Activated CD8-positive, alpha-beta memory T cell treated with anti-CD3 and anti-CD28 coated beads, Interleukin-2, amount 50 U/mL, for 4 hours (primary cell): ENCODE measurements at places on chromosomes 5 and 9.

DNA sequence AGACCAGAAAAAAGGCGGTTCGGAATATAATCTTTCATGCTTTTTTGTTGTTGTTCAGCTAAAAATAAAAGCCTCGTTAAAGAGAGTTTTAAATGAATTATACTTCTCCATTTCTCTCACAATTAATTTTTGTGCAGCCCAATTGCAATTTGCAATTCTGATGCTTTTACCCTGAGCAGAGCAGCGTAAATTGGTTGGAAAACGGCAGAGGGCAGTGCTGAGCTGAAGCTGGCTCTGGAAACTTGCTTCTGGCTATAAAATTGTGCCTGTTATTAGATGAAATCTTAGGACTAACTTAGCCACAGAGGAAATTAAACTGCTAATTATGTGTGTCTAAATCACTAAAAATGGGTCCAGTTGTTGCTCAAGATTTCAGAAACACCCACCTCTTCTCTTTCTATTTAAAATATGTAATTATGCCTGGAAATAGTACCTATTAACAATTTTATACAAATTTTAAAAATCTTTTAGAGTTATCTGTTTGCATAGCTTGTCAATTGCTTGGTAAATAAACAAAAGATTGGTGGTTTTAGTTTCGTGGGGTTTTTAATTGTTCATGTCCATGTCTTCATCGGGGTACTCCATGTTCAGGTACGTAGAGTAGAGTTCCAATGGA is 441.8 kb upstream of the TLE4 start:
- DNase-seq: no peak

- no peak for DNase-seq
Observed at GRCh38 chr5:5018578-5018970, 121.6 kb upstream of the ADAMTS16 start.

- no peak for DNase-seq
Observed at GRCh38 chr5:55708732-55709131, 3.4 kb downstream of the SLC38A9 start.

GRCh38 chr5:142063376-142063775 is 45.2 kb upstream of the NDFIP1 start:
- no peak for DNase-seq

DNA sequence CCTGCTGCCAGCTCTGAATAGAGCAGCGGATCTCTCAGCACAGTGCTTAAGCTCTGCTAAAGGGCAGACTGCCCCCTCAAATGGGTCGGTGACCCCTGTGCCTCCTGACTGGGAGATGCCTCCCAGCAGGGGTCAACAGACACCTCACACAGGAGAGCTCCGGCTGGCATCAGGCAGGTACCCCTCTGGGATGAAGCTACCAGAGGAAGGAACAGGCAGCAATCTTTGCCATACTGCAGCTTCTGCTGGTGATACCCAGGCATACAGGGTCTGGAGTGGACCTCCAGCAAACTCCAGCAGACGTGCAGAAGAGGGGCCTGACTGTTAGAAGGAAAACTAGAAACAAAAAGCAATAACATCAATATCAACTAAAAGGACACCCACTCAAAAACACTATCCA is 131.6 kb downstream of the TMEM232 start:
- DNase-seq: no peak

GRCh38 chr5:174134545-174134944 is 89.0 kb downstream of the NSG2 start:
- DNase-seq: no peak

DNA sequence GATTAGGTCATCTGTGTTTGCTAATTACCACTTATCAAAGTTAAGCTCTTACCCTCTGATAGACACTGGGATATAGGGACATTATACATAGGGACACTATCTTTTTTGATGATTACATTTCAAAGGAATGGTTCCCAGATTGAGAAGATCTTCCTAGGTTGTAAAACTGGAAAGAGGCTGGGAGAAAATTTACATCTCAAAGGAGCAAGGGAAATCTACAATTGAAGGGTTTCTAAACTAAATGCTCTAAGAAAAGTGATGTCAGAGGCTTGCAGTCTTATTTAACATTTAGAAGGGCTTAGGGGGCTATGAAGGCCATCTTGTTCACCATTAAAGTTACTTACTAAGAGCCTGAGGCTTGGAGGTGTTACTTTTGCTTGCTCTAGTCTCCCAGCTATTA is 242.8 kb downstream of the PRR16 start:
- DNase-seq: no peak

GRCh38 chr5:66554884-66555283 is 41.3 kb upstream of the MAST4 start:
- DNase-seq: no peak

DNA sequence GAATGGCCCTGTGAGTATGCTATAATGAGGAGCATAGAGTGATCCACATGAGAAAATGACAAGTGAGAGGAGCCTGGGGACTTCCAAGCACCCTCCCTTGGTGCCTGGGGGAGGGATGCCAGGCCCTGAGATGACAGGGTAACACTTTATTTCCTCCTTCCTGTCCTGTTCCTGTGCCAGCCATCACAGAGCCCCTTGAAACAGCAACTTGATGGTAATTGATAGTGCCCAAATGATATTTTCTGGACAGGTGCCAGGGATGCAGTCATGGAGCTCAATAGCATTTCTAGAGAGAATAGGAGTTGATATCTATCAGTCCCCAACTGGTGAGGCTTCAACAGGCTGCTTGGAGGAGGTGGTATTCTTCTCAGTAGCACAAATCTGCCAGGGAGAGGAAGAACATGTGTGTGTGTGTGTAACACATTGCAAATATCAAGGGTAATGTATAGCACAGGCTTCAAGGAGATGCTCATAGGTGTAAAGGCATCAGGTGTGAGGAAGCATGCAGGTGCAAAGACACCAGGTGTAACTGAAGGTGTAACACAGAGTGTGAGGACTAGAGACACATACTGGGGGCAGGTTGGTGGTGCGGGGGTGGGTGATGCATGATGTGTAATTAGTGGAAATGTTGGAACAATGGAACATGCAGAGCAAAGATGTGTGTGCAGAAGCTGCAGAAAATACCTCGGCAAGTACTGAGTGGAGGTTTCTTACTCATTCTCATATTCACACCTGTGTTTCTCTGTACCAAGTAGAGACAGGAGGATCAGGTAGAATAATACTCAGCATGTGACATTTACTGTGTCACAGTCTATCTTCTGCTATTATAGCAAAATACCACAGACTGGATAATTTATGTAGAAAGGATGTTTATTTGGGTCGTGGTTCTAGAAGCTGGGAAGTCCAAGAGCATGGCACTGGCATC is 18.1 kb upstream of the WWC1 start:
- DNase-seq: no peak

DNA sequence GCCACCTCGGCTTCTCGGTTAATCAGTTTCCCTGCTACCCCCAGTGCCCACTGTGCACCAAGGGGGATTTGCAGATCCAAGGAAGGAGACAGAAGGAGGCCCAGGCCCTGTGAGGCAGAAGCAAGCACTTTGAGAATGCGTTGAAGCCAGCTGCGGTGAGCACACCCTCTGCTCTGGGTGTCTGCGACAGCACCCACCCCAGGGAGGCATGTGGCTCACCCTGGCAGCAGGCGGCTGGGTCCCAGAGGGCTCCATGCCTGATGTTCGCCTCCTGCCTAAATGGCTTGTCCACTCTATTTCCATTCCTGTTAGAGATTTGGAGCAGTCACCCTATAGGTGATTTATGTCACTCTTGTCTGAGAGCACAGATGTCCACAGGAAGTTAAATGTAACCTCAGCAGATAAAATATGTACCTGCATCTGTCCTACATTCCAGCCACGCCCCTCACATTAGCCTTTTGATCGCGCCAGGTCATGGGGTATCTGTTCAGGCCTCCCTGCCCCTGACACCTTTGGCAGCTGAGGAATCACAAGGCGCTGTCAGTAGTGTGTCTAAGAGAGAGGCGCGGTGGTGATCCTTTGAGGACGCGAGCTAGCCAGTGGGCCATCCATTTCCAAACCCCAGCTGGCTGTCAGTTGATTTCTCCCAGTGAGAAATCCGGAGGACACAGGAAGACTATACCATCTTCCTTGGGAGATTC is 28.1 kb downstream of the PTGES2 start:
- no peak for DNase-seq

DNA sequence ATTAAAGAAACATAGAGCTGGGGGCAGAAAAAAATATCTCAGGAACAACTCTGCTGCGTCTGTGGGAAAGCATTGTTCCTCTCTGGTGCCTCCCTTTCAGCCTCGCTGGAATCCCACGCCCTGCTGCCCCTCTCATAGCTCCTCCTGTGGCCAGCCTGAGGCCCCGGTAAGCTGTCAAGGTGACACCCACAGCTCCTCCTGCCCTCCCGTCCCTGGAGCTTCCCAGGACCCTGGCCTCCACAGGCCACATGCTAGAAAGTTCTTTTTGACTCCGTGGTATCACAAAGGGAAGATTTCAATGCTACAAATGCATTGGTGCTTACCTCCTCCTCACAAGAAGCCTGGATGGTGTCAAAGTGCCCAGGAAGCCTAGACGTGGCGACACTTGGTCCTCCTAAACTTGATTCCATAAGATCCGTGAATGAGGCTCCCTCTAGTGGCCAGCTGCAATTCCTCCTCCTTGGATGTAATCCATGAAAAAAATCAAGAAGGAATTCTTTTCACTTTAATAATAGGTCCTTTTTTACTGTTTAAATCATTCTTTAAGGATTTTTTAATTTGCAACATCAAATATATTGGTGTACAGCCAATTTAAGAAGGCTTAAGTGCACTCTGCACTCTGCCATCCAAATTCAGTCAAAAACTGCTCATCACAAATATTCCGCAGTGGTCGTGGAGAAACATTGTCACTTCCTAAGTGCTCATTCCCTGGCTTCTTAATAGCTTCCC is 104.9 kb downstream of the CFAP90 start:
- peak; percentile 24 for DNase-seq

- no peak for DNase-seq
Observed at GRCh38 chr9:12065050-12065449, 628.1 kb upstream of the TYRP1 start.

- DNase-seq: no peak
Observed at GRCh38 chr9:125513303-125513667, 193.7 kb downstream of the MAPKAP1 start.

- no peak for DNase-seq
Observed at GRCh38 chr9:93219692-93220091, 35.8 kb downstream of the WNK2 start.

- no peak for DNase-seq
Observed at GRCh38 chr5:59637884-59638580, 255.5 kb downstream of the PDE4D start.

DNA sequence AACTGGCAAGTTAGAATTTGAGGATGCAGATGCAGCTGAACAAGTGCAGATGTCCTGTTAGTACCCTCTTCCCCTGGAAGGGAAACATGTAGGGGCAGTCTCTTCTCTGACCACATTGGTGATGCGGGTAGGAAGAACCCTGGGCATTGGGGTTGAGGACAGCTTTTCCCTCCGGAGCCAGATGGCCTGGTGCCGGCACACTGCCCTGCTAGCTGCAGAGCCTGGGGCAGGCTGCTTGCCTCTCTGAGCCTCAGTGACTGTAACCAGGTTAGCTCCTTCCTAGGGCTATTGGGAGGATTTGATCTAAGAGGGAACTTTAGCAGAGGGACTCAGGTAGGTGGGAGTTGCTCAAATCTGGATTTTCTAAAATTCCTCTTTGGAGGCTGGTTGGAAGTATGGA is 148.4 kb downstream of the HSPA4 start:
- DNase-seq: no peak

DNA sequence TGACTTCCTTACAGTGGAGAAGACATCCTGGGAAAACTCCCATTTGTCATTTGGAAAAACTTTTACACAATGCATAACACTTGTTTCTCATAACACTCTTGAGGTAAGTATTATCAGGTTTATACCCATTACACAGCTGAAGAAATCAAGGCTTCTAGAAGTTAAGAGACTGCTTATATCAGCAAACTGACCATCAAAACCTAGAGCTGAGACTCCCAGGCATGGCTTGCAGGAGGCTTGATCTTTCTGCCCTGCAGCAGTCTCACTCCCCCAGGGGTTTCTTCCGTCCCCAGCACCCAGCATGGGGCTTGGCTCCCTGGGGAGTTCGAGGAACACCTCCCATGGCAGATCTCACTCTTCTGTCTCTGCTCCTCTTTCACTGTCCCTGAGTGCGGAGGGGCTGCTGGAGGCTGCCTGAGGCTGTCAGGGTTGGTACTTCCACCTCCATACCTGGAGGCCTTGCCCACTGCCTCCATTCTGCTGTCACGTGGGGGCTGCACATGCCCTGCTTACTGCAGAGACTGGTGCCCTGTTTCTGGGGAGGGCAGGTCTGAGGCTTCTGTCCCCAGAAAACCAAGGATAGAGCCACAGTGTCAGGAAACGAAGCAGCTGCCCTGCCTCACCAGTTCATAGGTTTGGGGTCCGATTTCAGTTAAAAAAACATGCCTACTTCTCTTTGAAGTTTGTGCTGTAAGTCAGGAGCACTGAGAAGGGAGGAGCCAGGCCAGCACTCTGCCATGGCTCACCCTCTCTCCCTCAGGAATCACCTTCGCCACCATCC is 202.5 kb downstream of the PAX5 start:
- DNase-seq: no peak

GRCh38 chr9:120559546-120559945 is 20.4 kb downstream of the CDK5RAP2 start:
- DNase-seq: no peak

GRCh38 chr5:149497357-149497756 is 53.9 kb downstream of the CSNK1A1 start:
- DNase-seq: no peak

DNA sequence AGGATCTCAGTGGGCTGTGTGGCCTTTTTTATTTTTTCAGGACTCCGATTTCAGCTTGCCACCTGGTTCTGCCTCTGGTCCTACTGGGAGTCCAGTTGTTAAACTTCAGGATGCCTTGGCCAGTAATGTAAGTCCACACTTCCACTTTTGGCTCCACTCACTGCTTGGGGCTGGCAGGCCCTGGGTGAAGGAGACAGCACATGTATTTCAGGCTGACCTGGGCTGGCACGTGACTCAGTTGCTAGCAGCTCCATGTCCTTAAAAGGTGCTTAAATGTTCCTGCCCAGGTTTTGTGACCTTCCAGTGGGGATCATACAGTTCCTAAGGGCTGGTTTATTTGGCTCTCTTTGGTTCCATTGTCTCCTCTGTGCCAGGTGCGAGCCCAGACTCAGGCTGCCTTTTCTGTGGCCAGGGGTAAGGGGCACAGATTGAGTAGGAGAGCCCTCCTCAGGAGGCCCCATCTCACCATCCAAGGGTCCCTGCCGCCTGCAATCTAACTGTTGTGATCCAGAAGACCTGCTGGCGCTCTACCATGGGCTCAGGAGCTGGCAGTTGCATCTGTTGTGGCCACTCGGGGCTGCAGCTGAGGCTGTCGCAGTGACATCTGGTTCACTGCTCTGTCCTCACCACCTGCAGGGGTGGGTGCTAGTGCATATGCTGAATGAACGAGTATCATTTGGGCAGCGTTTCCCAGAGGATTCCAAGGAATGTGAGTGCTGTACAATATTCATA is 19.2 kb upstream of the POMT1 start:
- DNase-seq: no peak
